ENCODE measurements at places on chromosomes 11 and 22.
A peak's percentile ranks its signal among the peaks of the same experiment; 100 is the strongest.

GRCh38 chr11:19053909-19054308, 6.6 kb downstream of the MRGPRX2 start:
- DNase-seq = no peak

GRCh38 chr11:6419009-6419631, at the start of gene APBB1:
APBB1 (minus strand) TSS chr11:6419094; CDS start chr11:6411347, 7,747 bp downstream.
- peak; percentile 91 for DNase-seq

- DNase-seq = no peak
These were observed 40.6 kb downstream of the OSBP start for GRCh38 chr11:59574932-59575502.

DNA sequence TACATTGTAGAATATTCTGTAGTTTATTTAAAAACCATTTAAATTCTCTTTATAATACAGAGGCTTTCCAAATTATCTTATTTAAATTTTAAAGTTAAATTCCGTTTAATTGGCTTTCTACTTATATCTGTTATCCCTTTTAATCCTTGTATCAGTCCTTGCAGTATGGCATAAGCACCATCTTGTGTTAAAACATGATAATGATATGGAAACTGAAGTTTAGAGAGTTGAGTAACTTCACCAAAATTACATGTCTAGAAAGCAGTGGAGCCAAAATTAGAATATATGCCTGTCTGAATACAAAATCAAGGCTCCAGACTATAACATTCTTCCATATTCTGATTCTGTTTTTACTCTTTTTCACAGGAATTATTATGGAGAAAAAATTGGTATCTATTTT, 57.0 kb downstream of the ANO5 start:
- no peak for DNase-seq

DNA sequence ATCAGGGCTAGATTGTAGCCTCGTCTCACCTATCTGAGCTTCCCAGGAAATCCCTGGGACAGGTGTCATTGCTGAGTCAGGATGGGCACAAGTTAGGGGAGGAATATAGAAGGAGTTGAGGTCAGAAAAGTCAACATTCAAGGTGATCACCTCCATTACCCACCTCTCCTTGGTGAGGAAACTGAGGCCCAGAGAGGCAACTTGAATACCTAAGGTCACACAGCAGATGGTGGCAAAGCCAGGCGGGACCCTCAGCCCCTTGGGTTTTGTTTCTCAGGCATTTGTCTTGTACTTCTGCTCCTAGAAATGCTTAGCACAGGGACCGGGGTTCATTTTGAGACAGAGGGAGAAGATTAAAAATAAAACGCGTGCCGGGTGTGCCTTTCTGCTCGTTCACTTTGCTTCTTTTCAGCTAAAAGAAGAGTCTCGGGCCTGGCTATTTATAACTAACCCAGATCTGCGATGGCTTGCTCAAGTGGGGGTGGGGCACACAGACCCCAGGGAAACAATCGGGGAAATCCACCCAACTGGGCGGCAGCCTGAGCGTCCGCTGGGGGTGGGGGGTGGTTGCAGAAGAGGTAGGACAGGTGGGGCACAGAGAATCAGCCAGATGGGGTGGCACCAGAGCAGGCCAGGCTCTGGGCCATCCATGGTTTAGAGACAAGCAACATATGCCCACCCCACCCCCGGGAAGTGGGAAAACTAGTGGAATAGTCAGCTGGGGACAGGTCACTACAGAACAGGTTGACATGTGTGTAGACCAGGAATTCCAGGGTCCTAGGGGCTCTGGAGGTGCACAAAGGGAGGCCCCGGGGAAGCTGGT, 3.9 kb upstream of the GNAZ start:
- peak; percentile 41 for DNase-seq

DNA sequence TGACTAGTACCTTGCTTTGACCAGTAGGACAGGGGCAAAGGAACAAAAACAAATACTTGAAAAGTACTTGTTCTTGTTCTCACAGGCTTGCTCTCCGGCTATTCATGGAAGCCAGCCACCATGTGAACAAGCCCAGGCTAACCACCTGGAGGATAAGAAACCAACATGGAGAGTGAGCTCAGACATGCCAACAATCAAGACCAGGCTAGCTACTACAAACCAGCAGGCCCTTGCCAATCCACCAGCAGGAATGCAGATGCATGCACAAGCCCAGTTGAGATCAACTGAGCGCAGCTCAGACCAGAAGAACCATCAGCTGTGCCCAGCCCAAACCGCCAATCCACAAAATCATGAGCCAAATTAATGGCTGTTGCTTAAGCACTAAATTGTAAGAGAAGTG, 180.1 kb upstream of the ISX start:
- no peak for DNase-seq

GRCh38 chr11:17692931-17693330, 26.4 kb upstream of the MYOD1 start:
- no peak for DNase-seq

- peak; percentile 41 for DNase-seq
These were observed 7.9 kb downstream of the CD82 start for GRCh38 chr11:44573333-44573732.

GRCh38 chr11:59403546-59403945, 22.7 kb downstream of the OR5A2 start:
- DNase-seq = no peak

- DNase-seq = no peak
These were observed 583.9 kb upstream of the LRRC4C start for GRCh38 chr11:42043312-42043711.

GRCh38 chr11:94649964-94650623, 82.9 kb downstream of the PIWIL4 start:
- no peak for DNase-seq

- peak; percentile 51 for DNase-seq
These were observed 11.3 kb downstream of the P2RY2 start for GRCh38 chr11:73229321-73229895.

- peak; percentile 68 for DNase-seq
These were observed 6.2 kb upstream of the LRFN4 start for GRCh38 chr11:66850588-66851238.

DNA sequence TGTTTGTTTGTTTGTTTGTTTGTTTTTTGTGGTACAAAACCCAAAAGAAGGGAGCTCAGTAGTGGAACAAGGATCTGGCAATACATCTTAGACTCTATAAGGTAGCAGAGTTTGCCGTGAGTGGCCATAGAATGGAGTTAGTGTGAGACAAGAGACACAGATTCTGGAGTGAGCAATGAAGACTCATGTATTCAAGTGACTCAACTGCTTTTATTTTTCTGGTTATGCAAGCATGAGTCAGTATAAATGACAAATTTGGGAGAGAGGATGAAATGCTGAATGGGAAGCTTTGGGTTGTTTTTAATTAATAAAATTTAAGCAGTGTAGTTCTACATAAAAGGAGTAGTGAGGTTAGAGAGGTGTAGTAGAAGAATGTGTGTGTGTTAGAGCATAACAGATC, 143.6 kb upstream of the ANO5 start:
- no peak for DNase-seq

GRCh38 chr11:86663761-86664160, 8.7 kb downstream of the ME3 start:
- DNase-seq = no peak

DNA sequence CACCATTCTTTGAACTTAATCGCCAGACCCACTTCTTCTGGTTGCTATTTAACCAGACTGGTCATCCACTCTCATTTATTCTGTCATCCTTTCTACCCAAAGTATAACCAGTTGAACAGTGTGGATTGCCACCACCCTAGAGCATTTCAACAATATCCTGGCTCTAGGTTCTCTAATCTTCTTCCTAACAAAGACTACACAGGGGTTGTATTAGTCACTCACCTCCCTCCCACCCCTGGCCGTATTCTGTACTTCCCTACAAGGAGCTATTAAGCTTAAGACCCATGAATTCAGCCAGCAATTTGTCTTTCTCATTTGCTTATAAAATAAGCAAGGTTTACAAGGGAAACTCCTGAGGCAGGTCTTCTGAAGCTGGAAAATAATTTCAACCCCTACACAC, 46.9 kb upstream of the CEP126 start:
- DNase-seq = no peak

- no peak for DNase-seq
These were observed 33.7 kb downstream of the EXPH5 start for GRCh38 chr11:108559904-108560303.

GRCh38 chr22:37526376-37526775, 7.2 kb upstream of the CARD10 start:
- DNase-seq = no peak

- DNase-seq = no peak
These were observed 85.5 kb upstream of the WNT11 start for GRCh38 chr11:76291576-76292526.

- peak; percentile 78 for DNase-seq
These were observed 116.2 kb downstream of the KIAA1671 start for GRCh38 chr22:25068707-25069106.

GRCh38 chr11:73469401-73469800, 93.2 kb downstream of the RELT start:
- no peak for DNase-seq

GRCh38 chr11:66466225-66467033, at the start of gene PELI3:
PELI3 (plus strand) TSS chr11:66466905; CDS start chr11:66468129, 1,224 bp downstream.
- DNase-seq = peak; percentile 98

GRCh38 chr11:131447277-131447815, 76.9 kb downstream of the NTM start:
- DNase-seq = no peak

DNA sequence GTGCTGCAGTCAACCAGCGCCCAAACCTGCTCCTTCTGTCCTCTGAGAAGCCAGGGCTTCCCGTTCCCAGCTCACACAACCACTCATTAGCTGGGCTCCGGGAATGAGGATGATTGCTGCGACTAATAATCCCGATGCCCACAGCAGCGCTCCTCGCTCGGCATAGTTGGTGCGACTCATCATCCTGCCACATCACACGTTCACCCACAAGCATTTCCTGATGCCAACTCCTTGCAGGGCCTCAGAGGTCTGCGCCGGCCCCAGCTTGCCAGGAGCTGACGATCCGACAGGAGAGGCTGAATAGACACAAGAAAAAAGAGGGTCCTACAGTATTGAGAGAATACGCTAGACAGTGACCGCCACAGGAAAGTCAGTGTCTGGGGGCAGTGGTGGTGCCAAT, 10.6 kb upstream of the CSNK1E start:
- no peak for DNase-seq

DNA sequence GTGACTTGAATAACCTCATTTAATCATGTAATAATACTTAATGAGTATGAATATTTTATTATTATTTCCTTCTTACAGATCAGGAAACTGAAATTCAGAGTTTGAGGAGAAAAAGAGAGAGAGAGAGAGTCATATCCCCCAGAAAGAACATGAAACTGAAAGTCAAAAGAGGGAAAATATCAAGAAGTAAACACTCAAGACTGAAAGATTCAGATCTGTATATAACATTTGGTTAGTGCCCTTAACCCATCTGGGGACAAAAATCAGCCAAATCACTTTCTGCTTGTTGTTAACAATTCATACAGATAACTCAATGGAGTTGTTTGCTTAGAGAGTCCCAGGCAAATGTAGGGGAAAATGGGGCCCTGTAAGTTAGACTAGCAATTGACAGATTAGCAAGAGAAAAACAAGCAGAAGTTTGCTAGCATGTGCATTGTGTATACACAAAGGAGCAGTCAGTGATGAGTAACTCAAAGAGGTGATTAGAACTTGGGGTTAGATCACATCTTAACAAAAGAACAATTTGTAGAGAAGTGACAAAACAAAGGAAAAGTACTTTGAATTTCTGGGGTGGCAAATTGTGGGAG, 25.9 kb upstream of the MMP13 start:
- DNase-seq = no peak

GRCh38 chr11:126824035-126824607, 176.4 kb downstream of the KIRREL3 start:
- DNase-seq = no peak

- no peak for DNase-seq
These were observed 6.3 kb downstream of the HTATIP2 start for GRCh38 chr11:20369826-20370225.

DNA sequence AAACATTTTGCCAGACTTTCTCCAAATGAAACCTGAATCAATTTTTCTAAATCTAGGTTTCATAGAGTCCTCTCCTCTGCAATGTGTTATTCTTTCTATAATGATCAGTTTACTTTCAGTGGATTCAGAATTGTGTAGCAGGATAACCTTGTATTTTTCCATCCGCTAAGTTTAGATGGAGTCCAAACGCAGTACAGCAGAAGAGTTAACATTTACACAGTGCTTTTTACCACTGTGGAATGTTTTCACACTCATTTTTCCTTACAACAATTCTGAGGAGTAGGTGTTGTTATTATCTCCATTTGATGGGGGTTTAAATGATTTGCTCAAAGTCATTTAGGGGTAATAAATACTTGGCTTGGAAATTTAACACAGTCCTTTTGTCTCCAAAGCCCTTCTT, 9.6 kb downstream of the RAG1 start:
- DNase-seq = no peak

DNA sequence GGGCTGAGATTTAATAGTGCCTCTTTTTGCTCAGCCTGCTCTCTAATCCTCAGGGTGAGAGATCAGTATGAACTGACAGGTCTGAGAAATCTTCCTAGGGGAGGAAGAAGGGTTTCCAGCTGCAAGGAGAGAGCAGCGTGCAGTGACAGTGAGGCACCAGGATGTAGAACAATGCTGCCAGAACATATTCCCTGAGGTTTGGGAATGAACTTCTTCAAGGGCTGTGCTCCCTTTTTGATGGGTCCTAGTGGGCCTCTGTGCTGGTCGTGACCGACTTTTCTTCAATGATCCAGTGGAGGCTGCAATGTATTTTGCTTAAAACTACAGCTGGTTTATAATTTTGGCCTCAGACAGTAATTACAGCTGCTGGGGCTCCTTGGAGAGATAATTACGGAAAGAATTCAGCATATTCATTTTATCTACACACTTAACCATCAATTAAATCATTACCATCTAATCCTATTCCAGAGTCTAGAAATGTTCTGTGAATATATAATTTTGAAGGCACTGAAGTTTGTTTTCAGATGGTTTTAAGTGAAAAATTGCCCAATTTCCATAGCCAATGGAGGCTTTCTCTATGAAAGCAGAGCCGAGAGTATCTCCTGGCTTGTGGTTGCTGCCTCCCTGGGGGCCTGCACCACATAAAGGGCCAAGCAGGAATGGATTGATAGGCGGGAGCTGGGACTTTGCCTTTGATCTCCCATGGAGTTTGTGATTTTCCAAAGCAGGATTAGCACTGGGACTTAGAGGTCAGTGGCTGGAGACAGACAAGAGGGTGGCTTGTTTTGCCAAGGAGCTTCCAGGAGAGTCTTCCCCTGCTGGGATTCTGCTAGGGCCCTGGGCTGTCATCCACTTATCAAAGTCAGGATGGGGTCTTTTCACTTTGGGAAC, 41.0 kb upstream of the OLFML1 start:
- DNase-seq = no peak

GRCh38 chr22:18095101-18095805, 15.4 kb upstream of the TUBA8 start:
- peak; percentile 43 for DNase-seq

GRCh38 chr11:123702139-123702538, 39.3 kb downstream of the ZNF202 start:
- no peak for DNase-seq

All from spleen (tissue), 13 donors.